KG1 (cell line): ENCODE measurements at places on chromosomes 7 and 10.

- DNase-seq: no peak
Measured at GRCh38 chr7:140121326-140121725, 55.5 kb downstream of the KDM7A start.

DNA sequence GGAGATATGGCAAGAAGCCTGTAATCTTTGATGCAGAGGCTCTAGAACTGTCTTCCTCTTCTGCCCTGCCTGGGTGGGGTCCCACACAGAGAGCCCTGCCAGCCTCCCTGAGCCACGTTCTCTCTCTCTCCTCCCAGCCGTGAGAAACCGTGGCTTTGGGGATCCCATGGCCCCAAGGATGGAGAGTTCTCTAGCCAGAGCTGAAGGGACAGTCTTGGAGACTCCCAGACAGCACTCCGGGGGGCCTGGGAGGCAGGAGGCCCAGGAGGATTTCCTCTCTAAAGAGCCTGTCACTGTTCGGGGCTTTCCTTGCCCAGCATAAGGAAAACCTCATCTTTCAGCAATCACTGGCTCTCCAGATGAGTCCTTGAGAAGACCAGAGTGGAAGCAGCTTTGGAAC lies 227.1 kb downstream of the ARHGAP12 start:
- no peak for DNase-seq

DNA sequence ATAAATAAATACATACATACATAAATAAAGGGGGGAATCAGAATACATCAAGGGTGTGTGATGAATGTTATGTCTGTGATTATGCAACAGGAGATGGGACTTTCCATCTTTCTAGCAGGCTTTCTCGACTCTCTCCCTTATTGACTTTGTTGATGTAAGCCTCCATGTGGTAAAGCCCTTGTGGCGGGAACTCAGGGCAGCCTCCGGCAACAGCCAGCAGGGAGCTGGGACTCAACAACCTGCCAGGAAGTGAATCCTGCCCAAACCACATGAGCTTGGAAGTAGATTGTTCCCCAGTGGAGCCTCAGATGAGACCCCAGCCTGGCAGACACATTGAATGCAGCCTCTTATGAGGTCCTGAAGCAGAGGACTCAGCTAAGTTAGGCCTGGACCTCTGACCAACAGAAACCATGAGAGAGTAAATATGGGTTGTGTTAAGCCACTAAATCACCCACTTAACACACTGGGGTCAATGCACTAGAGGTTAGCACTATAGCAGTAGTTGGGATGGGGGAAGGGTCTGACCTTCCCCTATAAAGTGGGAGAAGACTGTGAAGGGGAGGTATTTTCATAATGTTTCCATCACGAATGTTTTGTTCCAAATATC lies 104.0 kb downstream of the JCAD start:
- no peak for DNase-seq

DNA sequence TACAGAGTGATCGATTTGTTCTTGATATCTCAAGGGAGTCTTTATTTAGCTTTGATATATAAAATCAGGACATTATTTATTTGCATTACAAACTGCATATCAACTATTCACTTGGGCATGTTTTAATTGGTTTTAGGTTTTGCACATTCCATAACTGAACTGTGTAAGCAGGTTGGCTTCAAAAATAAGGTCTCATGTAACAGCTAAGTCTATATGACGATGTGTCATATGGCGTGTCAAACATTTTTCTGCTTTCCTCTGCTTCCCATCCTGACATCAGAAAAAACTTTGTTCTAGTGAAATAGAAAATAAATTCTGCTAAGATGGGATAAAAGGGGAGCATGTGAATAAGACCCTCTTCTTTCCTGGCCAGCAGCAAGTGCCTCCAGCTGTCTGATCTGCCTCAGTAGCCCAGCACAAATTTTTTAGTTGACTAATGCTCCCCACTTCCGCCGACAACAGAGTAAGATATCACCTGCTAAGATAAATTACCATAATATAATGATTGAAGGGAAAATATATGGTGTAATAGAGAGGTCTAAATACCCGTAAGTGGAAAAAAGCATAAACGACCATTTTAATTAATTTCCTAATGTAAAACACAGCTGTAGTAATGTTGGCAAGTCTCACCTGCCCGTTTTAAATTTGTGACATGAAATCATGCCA lies 180.5 kb downstream of the TAX1BP1 start:
- DNase-seq: no peak

DNA sequence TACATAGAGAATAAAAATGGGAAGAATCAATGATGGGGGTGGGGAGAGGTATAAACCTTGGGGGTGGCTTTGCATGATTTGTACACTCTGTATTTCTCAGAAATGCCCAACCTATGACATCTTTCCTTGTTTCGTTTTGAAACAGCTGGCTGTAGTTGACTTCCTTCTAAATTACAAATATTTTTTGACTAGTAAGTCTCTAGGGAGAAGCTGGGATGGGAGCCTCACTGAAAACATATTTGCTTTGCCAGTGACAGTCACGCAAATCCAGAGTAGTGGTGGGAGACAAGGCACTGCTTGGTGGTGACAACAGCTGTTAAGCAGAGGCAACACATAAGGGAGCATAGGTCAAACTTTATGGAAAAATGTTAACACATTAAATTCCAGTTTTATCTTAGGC lies 440.5 kb downstream of the SEMA3D start:
- no peak for DNase-seq

DNA sequence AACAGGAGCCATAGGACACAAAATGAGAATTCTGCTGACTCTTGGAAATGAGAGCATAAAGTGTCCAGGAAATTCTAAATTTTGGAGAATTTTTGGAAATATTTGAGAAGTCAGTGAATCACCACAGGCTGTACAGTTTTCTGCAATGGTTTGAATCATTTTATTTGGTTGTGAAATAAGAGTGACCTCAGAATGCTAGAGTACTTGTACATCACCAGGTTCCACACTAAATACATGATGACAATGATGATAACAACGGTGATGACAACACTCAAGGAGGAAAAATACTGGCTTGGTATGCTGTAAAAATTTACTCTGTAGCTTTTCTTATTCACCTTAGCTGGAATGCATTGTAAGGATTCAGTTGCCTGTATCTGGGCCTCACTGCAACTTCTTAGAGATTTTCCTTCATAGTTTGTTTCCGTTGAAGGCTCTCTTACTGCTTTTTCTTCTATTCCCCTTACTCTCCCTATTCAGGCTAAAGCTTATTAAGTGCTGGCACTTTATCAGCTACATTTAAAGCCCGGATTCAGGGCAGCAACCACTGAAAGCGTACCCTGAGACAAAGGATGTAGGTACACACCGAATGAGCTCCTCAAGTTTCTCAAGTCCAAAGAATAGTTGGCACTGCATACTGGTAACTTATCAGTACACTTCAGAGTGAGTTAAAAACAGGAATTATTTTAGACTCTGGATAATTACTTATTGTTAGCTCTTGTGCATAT lies 30.2 kb upstream of the NME8 start:
- no peak for DNase-seq

- no peak for DNase-seq
Measured at GRCh38 chr10:86024281-86025041, 342.1 kb downstream of the GRID1 start.

DNA sequence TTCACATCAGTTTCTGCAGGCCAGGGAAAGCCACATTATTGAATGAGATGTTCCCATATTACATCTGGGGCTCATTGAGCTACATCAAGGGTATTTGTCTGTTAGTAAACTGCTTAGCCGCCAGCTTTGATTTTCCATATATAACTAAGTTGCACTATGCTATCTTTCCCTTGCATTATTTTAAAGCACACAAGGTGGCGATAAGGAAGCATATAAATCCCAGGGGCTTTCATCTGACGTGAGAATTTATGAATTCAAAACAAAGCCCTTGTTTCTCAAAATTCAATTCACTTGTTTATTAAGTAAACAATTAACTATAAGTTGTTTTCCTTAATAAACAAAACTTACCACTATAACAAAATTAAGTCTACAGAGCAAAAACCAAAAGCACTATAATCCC lies 334.1 kb upstream of the TPK1 start:
- no peak for DNase-seq

DNA sequence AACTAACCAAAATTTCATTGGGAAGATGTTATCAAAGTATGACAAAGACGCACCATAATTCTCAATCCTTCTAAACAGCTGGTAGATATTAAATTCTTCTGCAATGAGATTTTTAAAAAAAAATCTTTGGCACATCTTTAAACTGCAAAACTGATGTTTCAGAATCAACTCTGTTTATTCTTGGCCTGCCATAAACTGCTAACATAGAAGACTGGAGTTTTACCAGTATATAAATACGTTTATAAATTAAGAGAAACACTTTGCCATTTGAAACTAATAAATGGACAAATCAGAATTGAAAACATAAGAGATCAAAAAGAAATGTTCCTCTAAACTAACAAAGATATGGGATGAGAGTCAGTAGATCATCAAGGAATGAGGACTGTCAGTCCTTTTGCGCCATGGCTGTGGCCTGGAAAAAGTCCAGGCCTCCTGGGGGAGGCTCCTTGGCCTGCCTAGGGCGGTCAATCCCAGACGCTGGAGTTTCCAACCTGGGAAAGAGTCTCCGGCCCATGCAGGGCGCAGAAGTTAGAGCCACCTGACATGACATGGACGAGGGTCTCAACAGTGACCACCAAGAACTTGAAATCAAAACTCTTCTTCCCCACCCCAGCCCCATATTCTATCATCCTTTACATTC lies 34.2 kb upstream of the NEBL start:
- DNase-seq: no peak

DNA sequence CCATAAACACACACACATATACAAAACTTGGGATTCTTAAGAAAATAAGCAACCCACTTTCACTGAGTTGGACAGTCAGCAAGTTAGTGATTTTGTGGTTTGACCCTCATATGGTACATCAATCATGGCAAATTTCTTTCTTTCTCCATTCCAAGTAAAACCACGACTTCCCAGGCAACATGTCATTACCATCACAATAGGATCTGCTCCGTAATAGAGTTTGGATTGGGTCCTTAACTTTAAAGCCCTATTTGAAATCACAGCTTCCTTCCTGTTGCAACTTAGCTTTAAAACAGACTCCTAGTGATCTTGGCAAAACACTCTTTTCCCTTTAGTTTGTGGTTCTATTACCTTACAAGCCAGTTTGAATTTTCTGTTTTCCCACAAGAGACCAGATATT lies 483.6 kb downstream of the INHBA start:
- DNase-seq: no peak

- DNase-seq: peak; percentile 76
Measured at GRCh38 chr10:96719850-96720421, 378 bp downstream of the PIK3AP1 start.

GRCh38 chr10:118799777-118800176 lies 45.0 kb upstream of the CACUL1 start:
- DNase-seq: no peak

GRCh38 chr7:5477126-5477525 lies 53.5 kb upstream of the TNRC18 start:
- DNase-seq: no peak

DNA sequence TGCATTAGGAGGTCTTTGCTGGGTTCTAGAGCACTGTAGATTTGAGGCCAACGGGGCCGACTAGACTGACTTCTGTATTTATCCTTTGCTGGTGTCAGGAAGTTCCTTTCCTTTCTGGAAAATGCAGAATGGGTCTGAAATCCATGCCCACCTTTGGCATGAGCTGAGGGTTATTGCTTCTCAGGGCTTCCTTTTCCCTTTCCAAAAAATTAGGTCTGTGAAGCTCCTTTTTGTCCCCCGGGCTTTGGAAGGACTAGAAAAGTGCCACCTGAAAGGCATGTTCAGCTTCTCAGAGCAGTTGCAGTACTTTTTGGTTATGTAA lies 675 bp downstream of the IL6 start:
- DNase-seq: no peak

DNA sequence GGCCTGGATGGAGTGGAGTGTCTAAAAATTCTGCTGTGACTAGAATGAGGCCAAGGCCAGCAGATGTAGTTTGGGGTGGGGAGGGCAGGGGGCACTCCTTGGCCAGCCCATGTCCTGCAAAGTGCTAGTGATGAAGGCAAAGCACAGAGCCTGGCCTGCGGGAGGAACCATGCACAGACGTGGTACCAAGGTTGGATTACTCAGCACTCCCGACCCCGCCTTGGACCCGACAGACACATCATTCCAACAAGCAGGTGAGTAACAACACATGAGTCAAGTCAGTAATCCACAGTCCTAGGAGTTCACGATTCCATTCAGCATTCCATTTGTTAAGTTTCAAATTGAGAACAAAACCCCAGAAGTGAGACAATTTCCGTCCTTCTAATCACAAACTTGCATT lies 317.3 kb downstream of the TCERG1L start:
- no peak for DNase-seq

DNA sequence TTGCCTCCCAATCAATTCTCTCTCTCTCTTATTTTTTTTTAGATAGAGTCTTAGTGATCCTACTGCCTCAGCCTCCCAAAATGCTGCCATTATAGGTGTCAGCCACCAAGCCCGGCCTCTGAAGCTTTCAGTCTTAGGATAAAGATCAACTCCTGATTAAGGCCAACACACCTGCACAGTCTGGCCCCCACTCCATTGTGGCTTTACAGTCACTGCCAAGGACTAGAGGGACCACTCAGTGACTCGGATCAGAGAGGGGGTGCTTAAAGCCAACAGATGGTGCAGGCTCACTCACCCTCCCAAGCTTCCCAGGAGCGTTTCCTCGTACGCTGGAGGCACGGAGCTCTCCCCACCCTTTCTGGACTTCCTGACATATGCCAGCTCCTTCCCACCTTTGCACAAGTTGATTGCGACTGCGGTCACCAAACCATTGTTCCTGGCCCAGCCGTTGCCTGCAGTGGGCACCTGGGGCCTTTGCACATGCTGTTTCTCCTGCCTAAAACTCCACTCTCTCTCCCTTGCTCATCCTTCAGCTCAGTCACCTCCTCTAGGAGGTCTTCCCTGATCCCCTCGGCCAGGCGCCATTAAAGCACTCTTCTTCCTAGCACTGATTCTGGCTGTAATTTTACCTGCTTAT lies 1.7 kb upstream of the CDH23 start:
- no peak for DNase-seq

DNA sequence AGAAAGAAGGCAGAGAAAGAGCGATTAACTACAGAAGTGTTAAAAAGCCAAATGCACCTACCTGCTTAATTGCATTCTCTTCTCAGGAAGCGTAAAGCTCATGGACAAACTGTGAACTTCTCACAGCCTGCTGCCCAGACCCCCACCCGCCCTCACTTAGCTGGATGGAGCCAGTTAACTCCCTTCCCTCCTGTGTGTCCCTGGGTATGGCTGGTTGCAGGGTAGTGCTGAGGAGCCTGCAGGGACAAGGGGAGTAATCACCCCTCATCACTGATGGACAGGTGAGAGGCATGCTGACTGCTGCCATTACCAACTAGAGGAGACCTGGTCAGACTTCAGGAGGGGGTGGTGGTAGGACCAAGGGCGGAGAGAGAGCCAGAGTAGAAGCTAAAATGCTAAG lies 37.5 kb downstream of the ENO4 start:
- DNase-seq: no peak

DNA sequence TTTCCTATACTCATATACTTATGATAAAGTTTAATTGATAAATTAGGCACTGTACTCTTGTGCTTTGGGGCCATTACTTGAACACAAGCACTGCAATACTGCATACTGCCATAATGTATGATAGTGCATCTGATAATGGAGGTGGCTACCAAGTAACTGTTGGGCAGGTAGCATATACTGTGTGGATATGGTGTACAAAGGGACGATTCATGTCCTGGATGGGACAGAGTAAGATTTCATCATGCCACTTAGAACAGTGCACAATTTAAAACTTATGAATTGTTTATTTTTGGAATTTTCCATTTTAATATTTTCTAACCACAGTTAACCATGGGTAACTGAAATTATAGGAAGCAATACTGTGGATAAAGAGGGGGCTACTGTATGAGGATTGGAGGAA lies 38.9 kb downstream of the AKAP9 start:
- no peak for DNase-seq

- DNase-seq: no peak
Measured at GRCh38 chr10:102540023-102540422, 36.3 kb downstream of the SUFU start.
